Left renal cortex interstitium (tissue), 4 donors: ENCODE measurements at places on chromosomes 1 and 21.

GRCh38 chr1:240149484-240150094 is 57.9 kb downstream of the FMN2 start:
- peak; percentile 20 for DNase-seq

DNA sequence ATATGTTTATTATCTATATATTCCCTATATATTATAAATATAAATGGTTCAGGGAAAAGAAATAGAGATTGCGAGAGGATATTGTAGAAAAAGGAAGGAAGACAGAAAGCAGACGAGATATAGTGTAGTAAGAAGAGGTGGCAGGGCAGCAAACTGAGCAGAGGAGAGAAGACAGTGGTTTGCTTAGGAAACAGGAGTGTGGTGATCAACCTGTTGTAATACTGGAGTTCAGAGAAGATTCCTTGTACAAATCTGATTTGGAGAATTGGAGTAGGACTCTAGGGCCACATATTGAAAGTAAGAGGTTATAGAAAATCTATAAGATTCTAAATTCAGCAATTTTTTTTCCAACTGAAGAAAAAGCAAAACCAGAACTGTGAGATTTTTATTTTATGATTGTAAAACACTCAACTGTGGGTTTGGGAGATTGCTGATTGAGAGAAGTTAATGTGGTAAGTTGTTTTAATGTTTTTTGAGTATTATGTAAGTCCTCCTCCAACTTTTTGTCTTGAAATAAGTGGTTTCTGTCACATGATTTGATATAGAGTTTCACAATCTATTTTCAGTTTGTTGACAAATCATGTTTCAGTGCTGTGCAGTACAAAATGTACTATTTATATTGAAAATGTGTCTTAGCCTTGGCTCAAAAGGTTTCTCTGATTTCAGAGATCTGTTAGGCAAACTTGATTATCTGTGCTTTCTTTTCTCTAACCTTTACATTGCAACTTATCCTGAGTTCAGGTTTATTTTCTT is 9.6 kb upstream of the AMY2B start:
- no peak for DNase-seq

DNA sequence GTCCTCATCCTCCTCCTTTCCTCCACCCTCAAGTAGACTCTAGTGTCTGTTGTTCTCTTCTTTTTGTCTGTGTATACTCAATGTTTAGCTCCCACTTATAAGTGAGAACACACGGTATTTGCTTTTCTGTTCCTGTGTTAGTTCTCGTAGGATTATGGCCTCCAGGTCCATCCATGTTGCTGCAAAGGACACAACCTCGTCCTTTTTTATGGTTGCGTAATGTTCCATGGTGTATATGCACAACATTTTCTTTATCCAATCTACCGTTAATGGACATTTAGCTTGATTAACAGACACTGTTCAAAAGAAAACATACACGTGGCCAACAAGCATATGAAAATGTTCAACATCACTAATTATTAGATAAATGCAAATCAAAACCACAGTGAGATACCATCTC is 44.3 kb upstream of the TMPRSS2 start:
- no peak for DNase-seq

GRCh38 chr1:57984277-57984676 is 560.4 kb upstream of the DAB1 start:
- DNase-seq, result no peak

DNA sequence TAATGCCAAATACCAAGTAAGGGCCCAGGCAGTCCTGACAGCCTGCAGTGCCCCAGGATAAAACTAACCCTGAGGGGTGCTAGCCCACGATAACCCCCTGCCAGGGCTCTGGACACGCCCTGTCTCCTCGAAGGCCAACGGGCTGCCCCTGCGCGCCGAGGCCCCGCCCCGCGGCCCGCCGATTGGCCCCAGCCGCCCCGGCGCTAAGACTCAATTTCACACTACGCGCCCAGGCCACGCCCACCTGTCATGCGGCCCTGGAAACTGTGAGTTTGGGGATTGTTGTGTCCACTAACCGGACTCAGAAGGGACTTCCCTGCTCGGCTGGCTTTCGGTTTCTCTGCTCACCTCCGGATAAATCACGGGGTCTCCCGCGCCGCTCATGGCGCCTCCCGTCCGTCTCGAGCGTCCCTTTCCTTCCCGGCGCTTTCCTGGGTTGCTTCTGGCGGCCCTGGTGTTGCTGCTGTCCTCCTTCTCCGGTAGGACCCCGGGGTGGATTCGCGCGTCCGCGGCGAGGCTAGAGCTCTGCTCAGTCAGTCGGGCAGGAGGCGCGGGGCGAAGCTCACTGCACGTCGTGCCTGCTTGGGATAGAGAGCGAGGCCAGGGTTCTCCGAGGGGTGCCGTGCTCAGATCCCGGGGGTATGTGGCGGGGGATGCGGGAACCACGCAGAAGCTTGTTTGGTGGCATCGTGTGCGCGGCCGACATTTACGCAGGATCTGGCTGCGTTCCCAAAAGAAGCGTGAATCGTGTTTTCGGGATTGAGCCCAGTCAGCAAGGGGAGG is at the start of gene CR1L:
TSS of gene CR1L (plus strand) at position 282 of the 783 bp plus-strand sequence. CDS start at position 383, 101 bp downstream.
- DNase-seq, result peak; percentile 46

- DNase-seq, result no peak
These were observed 6.1 kb downstream of the CYP4B1 start for GRCh38 chr1:46804926-46805325.

GRCh38 chr1:214219902-214220301 is 61.1 kb upstream of the SMYD2 start:
- DNase-seq, result no peak

GRCh38 chr21:28627691-28628090 is 365.0 kb downstream of the LTN1 start:
- no peak for DNase-seq

- no peak for DNase-seq
These were observed 63.7 kb downstream of the EDARADD start for GRCh38 chr1:236457775-236458174.

- DNase-seq, result no peak
These were observed 75.2 kb downstream of the NFIA start for GRCh38 chr1:61157468-61157987.

- DNase-seq, result no peak
These were observed 73.8 kb downstream of the ERG start for GRCh38 chr21:38424305-38425019.

DNA sequence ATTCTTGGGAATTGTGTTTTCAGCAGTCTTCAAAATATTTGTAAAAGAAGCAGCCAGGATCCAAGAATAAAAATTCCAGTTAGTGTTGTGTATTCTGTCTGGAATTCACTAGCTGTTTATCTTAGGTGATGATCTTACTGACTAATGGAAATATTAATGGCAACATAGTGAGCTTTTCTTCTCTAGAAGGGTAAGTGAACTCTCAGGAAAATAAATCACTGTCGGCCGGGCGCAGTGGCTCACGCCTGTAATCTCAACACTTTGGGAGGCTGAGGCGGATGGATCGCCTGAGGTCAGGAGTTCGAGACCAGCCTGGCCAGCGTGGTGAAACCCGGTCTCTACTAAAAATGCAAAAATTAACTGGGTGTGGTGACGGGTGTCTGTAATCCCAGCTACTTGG is 87.4 kb upstream of the KIF1B start:
- DNase-seq, result no peak

DNA sequence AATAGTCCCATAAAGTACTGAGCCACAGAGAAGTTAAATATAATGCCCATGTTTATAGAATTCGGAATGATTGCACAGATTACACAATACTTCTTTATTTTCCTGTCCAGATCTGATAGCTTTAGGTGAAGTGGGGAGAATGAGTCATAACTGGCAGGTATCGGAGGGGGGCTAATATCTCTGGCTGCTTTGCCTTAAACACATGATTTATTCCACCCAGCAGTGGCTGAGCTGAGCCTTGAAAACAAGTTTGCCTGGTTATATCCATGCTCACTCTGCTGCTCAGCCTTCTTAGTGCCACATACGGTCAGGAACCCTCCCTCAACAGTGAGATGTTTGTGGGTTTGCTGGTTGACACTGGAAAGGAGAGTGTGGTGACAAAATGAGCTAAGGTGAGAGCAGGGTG is 119.7 kb upstream of the ZNF648 start:
- no peak for DNase-seq

DNA sequence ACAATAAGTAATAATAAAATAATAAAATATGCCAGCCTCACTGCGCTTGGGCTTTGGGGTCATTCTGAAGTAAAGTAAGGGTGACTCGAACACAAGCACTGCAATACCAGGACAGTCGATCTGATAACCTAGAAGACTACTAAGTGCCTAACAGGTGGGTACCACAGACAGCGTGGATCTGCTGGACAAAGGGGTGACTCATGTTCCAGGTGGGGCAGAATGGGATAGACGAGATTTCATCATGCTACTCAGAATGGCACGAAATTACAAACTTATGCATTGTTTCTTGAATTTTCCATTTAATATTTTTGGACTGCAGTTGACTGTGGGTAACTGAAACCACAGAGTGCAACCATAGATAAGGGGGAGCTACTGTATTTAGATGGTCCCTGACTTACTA is 221.1 kb upstream of the GREM2 start:
- no peak for DNase-seq

GRCh38 chr1:67347688-67348472 is 40.2 kb downstream of the IL12RB2 start:
- DNase-seq, result no peak

- peak; percentile 60 for DNase-seq
These were observed at the start of gene USP33 for GRCh38 chr1:77759071-77760028. Gene USP33, minus strand, starts transcription at chr1:77759852. Its CDS starts 18,155 bp downstream, at chr1:77741697.

GRCh38 chr1:100718581-100718980 is 961 bp upstream of the VCAM1 start:
- DNase-seq, result no peak

DNA sequence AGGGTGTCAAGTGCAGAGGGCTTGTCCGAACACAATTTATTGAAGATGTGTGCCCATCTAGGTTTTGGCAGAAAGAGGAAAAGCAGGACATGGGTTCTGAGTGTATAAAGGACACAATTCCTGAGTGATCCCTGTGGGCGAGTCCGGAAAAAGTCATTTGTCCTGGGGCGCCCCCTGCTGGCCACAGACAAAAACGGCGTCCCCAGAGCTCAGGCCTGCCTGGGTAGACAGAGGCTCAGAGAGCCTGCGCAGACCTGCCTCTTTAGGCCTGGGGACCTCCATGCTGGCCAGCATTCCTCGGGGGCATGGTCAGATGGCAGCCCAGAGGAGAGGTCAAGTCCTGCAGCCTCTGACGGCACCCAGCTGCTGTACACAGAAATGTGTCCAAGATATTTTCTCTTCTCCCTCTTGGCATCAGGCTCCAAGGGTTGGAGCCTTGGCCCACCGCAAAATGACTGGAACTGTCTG is 65.5 kb upstream of the LRP8 start:
- peak; percentile 69 for DNase-seq

GRCh38 chr1:8136766-8137165 is 110.7 kb upstream of the ERRFI1 start:
- no peak for DNase-seq

DNA sequence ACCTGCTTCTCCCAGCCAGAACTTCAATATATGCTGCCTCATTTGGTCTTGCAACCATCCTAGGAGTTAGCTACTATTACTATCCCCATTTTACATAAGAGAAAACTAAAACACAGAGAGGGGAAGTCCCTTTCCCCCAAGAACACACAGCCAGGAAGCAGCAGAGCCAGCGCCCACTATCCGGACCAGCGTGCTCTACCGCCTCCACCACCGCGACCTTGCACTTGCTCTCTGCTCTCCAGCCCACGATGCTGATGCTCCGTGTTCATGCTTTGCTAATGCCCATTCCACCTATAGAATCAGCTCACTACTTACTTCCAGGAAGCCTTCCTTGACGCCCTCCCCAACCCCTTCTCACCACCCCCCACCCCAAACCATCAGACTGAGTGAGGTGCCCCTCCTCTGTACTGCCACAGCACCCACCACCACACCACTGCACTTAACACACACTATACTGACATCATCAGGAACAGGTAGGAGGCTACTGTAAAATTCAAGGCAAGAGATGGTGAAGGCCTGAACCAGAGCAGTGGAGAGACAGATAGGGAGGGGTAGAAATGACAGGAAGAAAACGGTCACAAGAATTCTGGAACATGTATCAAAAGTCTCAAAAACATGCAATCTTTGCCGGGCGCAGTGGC is 9.4 kb downstream of the TMEM53 start:
- DNase-seq, result no peak

DNA sequence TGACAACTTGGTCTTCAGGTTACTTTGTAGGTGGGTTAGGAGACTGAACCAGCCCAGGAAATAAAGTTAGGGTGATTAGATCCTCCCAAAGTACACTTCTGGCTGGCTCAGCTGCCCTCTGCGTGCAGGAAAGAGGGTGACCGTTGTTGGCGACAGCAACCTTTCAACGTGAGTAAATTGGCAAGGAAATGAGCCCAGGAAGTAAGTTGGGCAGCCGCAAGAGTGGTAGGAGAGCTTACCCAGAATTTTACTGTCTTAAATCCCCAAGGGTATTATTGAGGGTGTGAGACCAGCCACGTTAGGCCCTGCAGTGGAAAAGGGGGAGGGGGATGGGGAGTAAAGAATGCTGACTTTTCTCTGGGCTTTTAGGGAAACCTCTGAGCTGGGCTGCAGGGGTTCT is 1.6 kb downstream of the TENT5C start:
- DNase-seq, result no peak

DNA sequence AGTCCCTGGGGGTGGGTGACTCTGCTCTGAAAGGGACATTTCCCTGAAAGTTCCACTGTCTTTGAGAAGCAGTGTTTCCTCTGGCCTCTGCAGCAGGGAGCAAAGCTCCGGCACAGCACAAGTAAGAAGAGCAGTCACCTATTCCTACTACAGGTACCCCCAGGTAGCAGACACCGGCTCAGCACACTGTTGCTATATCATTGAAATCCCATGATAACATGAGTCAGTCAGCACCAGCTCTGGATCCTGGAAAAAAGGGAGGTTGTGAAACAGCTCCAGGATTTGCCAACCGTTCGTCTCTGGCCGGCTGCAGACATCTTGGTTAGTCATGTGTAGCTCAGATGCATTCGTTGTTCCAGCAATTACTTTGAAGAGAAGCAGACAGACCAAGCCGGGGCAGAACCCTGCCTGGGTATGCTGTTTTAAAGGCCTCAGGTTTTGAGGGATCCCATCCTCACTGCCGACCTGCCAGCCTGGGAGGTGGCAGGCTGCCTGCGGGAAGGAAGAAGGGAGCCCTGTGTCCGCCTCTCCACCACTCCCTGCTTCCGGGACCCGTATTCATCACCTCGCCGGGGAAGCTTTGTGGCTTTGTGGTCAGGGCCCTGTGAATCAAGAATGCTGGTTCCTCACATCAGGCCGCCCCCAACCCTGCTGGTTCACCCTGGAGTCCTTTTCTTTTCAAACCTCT is 139.2 kb downstream of the CLIC6 start:
- no peak for DNase-seq

GRCh38 chr1:188154761-188155160 is 1326.0 kb downstream of the PLA2G4A start:
- DNase-seq, result no peak

GRCh38 chr1:41882068-41882477 is 36.6 kb downstream of the HIVEP3 start:
- no peak for DNase-seq

GRCh38 chr1:208189183-208189582 is 55.0 kb downstream of the PLXNA2 start:
- DNase-seq, result no peak

DNA sequence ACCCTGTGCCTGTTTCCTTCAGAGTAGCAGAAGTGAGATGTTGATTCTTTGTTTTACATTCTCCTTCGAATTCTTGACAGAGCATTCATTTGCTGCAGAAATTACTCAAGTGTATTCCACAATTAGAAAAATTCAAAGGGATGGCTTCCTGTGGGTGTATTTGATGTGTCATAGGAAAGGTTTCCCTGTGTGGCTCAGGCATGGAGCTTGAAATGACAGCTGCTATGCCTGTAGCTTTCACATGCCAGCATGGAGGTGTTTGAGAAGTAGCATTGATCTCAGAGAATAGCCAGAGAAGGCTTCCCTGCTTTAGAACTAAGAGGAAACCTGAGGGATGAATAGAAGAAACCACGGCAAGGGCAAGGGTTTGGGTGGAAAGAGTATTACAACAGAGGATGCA is 317.2 kb upstream of the DEPDC1 start:
- no peak for DNase-seq

GRCh38 chr1:2496087-2496622 is 20.1 kb downstream of the PLCH2 start:
- DNase-seq, result no peak
